ENCODE measurements at places on chromosomes 3 and 15. TPM values are rescaled to one million over a fixed set of nuclear protein-coding genes. Genes with fewer than 3 reads are reported as not detected.

COL6A5 gene
- 0.03 TPM for total RNA-seq

- H3K27me3 ChIP-seq, result no peaks in the 10 kb centered on the region
- DNase-seq, result no peak
- H3K27ac ChIP-seq, result no peak overlapping the region
- peaks cover 20% of the 10 kb centered on the region for H3K4me1 ChIP-seq
- no peaks in the 10 kb centered on the region for H3K36me3 ChIP-seq
These were observed 65.3 kb downstream of the LRTM1 start for GRCh38 chr3:54862526-54862925.

- H3K4me3 ChIP-seq, result no peak overlapping the region
- H3K27ac ChIP-seq, result no peak overlapping the region
- no peaks in the 10 kb centered on the region for H3K4me1 ChIP-seq
- no peak for DNase-seq
- no peaks in the 10 kb centered on the region for H3K27me3 ChIP-seq
- no peaks in the 10 kb centered on the region for H3K36me3 ChIP-seq
These were observed 983.8 kb downstream of the SI start for GRCh38 chr3:164094546-164094945.

RASSF1 gene
- 15.7 TPM for total RNA-seq

- H3K4me3 ChIP-seq, result no peak overlapping the region
- H3K4me1 ChIP-seq, result peaks cover 24% of the 10 kb centered on the region
- no peak for DNase-seq
- no peak overlapping the region for H3K27ac ChIP-seq
- H3K27me3 ChIP-seq, result no peaks in the 10 kb centered on the region
These were observed 7.4 kb upstream of the DLG1 start for GRCh38 chr3:197305854-197306253.
